Fibroblast of gingiva (primary cell): ENCODE measurements at places on chromosomes 5 and 9.

DNA sequence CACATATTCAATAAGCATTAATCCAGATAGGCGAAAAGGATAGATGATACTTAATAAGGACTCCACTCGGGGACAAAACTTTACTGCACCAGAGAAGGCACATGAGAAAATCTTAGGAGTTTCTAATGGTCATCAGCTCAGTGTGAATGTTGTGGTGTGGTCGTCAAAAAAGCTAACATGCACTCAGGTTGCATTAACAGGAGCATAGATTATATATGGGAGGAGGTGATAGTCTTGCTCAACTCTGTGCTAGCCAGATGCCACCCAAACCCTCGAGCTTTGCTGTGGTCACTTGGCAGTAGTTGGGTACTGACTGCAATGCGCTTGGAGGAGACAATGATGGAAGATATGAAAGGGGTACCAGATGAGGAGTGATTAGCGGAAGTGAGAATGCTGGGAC, 8.6 kb upstream of the COL27A1 start:
- DNase-seq: no peak

- peak; percentile 75 for DNase-seq
Measured at GRCh38 chr9:136059851-136060670, 35.0 kb downstream of the NACC2 start.

- no peak for DNase-seq
Measured at GRCh38 chr5:154646745-154647113, 108.4 kb upstream of the LARP1 start.

DNA sequence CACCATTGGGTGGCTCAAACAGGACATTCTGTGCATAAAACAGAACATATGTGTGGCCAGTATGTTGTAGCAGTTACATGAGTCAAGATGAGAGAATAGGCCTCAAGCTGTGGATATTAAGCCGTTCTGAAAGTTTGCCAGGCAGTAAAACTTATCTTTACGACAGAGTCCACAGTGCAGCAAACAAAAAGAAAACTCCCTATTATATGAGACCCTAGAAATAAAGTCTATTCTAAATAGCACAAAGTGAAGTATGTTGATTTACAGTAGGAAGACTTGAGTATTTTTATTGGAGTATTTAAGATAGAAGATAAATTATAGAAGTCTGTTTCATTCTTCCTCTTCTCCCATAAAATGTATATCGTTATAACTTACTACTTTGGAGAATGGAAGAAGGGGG, 271.5 kb downstream of the ADGRV1 start:
- no peak for DNase-seq

DNA sequence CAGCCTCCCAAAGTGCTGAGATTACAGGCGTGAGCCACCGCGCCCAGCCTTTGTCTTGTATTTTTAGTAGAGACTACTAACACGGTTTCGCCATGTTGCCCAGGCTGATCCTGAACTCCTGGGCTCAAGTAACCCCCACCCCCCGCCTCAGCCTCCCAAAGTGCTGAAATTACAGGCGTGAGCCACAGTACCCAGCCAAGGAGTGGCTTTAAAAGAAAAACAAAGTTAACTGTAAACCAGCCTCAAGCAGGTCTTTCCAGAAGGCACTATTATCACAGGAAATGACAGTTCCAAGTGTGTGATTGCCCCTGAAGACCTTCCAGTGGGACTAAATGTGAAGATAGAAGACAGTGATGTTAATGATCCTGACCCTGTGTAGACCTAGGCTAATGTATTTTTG, 31.1 kb downstream of the SIL1 start:
- no peak for DNase-seq

DNA sequence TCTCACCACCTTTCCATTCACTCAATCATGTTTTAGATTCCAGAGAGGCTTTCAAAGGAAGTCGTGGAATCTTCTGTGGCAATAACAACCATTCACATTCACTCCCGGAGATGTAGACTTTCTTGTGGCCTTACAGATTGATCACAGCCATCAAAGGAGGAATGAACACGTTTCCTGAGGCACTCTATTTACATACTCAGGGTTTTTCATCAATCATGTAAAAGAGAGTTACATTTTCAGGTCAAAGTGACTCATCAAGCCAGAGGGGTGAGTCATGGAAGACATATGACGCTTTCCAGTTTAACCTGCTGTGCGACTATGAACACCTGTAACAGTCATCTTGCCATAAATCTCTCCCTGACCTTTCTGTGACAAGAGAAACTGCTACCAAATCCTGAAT, 39.3 kb upstream of the RAD23B start:
- no peak for DNase-seq

- peak; percentile 31 for DNase-seq
Measured at GRCh38 chr9:129962889-129963703, 79.9 kb downstream of the FNBP1 start.
